ENCODE measurements at places on chromosomes 3 and 15.

DNA sequence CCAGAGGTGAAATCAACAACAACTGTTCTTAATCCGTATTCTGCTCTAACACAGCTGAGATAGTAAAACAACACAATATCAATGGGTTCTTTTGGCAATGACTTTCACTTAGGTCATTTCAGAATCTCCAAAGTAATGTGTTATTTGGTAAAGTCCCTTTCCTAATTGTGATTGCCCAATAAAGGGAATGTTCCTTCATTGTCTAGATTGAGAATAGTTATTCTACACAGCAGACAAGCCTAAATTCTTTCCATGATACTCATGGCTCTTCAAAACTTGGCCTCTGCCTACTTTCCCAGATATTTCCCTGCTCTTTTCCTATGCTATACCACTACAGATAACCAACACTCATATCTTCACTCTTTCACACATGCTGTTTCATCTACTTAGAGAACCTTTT lies 219.8 kb downstream of the FMN1 start:
- no peak for DNase-seq

GRCh38 chr3:4983739-4984510 lies 4.7 kb downstream of the BHLHE40 start:
- DNase-seq, result peak; percentile 1

DNA sequence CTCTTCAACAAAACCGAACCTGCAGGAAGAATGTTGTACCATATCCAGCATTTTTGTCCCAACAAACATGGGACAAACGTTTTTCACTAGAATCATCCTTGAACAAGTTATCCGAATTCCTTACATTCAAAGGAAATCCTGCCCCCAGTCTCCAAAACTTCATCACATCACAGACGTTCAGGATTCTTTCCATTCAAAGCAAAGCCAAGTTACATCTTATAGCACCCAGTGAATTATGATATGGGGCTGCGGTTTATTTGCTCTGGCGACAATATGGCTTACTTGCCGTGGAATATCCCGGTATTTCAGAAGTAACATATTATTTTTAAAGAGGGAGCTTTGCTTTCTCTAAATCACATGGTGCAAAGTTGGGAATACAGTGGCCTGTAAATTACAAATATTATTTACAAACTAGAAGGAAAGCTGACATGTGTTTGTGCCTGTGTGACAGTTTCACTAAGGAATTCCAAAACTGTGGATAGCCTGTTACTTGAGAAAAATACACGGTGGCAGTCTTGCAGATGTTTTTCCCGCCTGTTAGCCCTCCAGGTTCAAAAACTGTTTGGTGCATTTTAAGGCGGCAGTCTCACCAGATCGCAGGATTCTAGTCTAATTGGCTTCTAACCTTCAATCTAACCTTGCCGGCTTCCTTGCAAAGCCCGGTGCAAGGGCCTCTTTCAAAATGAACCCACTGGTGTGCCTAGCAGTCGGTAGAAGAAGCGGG lies 736 bp upstream of the MBNL1 start:
- peak; percentile 24 for DNase-seq

DNA sequence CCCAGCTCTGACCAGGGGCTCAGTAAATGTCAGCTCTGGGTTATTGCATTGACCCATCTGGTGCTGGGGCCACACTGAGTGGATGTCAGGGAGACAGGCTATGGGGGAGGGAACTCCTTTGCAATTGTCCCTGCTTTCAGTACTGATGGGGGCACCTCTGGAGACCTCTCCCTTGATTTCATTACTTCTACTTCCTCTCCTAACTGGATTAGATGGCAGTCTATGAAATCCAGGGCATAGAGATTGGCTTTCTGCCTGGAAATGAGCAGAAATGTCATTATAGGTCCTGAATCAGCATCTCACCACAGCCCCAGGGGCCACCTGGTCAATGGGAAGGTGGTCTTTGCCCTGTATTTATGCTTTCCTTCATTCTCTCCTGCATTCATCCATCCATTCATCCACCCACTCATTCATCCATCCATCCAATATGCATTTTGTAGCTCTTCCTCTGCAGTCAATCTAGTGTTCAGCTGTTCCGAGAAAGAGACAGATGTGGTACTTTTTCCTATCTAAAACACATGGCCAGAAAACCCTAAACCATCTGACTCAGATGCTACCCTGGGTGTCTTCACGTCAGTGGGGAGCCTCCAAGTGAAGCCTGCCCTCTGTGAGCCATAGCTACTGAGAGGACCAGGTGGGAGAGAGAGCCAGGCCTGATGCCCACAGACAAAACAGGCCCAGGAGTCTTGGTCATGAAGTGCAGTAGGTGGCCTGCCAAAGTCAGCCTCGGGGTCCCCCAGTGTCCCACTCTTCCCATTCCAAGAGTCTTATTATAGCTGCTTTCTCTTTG lies 57.1 kb downstream of the CCDC33 start:
- DNase-seq, result no peak

DNA sequence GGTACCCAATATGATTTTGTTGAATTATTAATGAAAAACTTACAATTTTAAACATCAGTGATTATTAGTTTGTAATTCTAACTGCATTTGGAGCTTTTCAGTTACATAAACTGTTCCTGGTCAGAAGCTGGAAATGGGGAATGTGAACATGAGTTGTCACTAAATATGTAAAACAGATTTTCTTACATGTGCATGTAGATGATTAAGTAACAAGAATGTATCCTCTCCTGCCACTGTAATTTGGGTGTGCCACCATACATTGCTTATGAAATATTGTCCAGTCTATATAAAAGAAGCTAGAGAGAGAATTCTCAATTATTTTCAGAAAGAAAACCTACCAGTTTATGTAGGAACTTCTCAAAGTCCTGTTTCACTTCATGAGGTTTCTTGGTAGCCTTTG lies 91.6 kb upstream of the FGF7 start:
- DNase-seq, result no peak

DNA sequence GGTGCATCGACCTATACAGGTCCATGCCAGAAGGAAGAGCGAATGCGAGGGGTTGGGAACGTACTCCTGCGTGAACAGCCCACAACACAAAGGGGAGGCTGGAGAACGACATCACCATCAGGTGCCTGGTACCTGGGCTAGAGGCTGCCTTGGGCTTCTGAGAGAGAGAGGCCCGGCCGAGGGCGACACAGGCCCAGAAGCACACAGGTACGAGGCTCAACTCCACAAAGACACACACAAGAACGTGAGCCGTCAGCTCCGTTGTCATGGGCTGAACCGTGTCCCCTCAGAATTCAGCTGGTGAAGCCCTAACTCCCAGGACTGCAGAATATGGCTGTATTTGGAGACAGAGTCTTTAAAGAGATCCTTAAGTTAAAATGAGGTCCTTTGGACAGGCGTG lies 134.3 kb downstream of the ATP10A start:
- no peak for DNase-seq

DNA sequence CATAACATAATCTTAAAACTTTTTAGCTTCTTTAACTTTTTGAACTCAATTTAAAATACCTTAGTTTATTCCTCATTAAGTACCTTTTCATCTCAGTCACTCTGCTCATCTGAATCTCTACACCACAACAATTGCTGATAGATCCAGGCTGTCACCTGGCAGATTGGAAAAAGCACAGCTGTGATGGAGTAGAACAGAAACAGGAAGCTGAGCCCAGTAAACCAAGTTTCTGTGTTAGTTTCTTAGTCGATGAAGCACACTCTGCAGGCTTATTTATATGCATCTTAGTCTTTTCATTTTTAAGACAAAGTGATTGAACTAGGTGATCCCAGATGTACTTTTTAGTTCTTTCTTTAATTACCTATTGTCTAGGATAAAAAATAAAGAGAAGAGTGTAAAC lies 1398.0 kb upstream of the ALCAM start:
- DNase-seq, result peak; percentile 56

DNA sequence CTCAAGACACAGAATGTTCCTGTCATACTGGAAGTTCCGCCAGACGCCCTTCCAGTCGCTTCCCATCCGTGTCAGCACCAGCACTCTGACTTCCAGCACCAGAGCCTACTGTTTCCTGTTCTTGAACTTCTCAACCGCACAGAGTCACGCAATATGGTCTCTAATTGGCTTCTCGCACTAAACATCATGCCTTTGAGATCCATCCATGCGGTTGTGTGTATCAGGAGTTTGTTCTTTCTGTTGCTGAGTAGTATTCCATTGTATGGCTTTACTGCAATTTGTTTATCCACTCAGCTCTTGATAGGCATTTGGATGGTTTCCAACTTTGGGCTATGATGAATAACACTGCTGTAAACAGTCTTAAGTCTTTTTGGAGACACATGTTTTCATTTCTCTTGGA lies 112.1 kb downstream of the LRRK1 start:
- no peak for DNase-seq

GRCh38 chr3:24012589-24013269 lies 67.6 kb downstream of the NR1D2 start:
- DNase-seq, result no peak

DNA sequence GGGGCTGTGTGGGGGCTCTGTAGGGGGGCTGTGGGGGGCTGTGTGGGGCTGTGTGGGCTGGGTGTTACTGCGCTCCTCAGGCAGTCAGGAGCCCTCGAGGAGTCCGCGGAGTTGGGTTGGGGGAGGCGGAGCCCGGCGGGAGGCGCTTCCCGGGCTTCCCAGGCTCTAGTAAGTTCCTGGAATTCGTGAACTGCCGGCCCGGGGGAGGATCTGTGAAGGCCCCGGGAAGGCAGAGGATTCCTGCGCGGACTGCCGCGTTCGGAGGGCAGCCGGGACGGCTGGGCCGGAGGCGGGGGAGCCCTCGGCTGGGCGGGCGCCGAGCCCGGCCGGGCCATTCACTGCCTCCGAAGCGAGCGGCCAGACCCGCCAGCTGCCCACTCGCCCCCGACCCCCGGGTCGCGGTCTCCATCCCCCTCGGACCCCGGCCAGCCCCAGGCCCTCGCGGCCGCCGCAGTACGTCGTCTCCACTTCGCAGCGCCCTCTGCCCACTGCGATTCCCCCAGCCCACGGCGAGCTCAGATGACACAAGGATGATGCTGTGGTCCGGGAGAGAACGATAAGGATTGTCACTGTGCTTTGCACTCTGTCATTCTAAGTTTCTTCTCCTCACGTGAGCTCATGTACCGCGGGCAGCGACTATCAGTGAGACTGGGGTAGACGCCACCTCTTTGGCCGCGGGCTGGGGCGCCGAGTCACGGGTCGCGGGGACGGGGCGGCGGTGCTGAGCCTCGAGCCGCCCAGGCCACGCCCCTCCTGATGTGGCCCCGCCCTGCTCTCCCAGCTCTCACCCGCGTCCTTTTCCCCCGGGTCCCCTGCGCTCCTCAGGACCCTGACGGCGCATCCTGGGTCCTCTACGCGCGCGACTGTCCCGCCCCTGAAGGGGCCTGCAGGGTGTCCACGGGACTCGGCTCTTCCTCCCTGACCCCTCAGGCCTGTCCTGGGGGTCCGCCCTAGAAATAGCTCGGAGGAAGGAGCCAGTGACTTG lies 65.3 kb downstream of the KLF13 start:
- peak; percentile 63 for DNase-seq

DNA sequence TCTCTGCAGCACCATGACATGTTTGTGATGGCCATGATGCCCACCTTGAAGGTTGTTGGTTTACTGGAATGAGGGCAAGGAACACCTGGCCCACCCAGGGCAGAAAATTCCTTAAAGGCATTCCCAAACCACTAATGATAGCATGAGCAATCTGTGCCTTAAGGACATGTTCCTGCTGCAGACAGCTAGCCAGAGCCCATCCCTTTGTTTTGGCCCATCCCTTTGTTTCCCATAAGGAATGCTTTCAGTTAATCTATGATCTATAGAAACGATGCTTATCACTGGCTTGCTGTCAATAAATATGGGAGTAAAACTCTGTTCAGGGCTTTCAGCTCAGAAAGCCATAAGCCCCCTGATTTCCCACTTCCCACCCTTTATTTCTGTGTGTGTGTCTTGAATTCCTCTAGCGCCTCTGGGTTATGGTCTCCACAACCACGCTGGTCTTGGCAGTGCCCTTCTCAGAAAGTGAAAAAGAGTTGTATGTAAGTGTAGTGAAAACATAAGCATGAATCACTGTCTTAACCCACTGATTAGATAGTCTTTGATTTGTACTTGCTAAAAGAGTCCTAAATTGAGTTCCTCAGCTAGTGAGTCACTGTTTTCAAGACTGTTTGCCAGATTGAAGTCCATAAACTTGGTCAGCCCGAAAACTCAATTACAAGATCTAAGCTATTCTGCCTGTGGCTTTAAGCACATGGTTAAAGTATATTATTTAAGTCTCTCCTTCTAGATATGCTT lies 19.0 kb upstream of the CCR2 start:
- no peak for DNase-seq

- peak; percentile 16 for DNase-seq
Measured at GRCh38 chr3:62361824-62362223, 11.5 kb downstream of the FEZF2 start.

DNA sequence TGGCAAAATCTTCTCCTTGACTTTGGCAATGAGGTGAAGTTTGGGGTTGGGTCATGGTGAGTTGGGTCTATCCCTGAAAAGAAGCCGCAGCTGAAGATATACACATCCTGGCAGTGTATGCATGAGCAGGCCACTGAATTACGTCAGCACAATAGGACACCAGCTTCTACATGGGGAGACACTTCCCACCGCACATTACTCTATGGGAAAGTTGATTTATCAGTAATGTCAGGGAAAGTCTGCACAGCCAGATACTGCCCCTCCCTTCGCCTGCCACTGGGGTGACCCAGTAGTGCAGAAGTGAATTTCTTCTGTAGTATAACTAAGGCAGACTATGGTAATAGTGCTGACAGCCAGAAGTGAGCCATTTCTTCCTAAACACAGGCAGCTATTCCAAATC lies 245.0 kb downstream of the NTRK3 start:
- no peak for DNase-seq

DNA sequence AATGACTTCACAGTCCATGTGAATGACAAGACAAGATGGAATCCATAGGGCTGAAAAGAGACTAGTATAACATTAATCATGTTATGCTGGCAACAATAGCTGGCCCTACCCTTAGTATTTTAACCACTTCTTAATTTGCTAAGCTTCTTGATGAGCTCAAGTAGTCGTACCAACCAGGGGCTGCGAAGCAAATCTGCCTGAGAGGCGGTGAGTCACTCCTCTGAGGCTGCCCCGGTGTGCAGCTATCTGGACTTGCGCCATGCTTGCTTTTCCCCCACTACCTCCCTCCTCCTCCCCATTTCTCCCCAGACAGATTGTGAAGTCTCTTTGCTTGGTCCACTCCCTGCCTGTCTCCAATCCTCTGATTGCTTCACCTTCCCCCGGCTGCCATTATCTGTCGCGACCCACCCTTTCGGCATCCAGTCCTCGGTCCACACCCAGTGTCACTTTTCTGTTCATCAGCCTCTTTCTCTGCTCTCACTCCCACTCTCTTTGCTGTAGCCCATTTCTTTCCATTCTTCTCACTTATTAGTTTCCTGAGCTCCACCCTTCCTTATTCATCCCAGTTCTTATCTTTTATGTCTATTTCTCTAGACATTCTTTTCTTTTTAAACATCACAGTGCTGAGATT lies 42.7 kb downstream of the DUT start:
- DNase-seq, result peak; percentile 4

Data from DMS53 (cell line).